ENCODE measurements at places on chromosomes 16 and 17.
A peak's percentile ranks its signal among the peaks of the same experiment; 100 is the strongest.

DNA sequence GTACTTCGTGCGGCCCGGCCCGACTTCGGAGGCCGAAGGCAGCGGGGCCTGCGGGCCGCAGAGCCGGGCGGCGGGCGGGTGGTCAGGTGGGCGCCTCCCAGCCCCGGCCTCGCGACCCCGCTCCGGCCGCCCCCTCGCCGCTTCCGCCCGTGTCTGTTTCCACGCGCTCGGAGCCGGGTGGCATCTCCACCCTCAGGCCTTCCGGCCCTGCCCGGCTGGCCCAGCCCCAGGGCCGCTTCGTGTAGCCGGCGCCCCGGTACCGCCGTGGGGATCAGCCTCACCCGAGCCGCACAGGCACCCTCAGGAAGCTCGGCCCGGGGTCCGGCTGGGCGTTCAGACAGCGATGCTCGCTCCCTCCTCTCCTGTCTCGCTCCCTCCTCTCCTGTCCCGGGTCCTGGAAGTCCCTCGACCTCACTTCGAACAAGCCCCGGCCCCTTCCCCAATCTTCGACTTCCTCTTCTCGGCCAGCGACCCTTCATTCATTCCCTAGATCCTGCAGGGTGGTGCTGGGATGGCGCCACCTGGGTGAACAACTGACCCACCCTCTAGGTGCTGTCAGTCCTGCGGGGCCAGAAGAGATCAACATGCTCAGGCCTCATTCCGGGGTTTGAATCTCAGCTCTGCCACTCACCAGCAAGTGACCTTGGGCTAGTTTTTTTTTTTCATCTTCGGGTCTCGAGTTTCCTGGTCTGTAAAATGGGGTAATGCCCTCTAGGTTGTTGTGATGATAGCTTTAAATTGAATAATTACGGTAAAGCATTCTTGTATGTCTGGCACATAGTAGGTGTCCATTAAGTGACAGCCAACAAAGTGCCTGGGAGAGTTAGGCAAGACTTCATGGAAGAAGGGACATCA is 610 bp downstream of the VPS4A start:
- DNase-seq = peak; percentile 49

DNA sequence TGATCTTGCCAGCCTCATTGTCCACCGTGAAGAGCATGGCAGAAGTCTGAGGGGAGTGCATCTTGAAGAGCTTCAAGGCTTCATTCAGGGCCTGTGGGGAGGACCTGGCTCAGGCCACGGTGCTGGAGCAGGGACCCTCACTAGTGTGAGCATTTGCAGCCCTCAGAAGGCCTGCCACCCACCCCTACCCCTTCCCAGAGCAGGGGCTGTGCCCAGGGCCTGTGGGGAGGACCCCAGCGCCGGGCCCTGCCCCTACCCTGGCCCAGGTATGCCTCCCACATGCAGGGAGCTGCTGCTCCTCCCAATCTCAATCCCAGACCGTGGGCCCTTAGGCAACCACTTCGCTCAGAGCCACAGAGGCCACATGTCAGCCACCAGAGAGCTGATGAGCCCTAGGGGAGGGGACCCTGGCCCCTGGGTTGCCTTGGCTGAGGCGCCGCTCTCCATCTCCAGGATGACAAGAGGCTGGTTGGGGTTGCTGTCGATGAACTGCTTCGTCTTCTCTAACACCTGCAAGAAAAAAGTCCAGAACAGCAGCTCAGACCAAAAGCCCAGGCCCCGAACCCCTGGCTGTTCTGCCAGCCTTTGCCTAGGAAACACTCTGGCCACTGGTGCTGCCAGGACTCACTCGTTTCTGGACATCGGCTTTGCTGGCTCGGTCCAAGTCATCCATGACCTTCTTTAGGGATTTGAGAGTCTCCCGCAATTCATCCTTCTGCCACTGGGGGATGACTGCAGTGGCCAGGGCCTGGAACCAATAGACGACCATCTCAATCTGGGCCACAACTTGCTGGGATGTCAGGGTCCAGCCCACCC is 1.8 kb upstream of the EXOSC6 start:
- DNase-seq = peak; percentile 61

DNA sequence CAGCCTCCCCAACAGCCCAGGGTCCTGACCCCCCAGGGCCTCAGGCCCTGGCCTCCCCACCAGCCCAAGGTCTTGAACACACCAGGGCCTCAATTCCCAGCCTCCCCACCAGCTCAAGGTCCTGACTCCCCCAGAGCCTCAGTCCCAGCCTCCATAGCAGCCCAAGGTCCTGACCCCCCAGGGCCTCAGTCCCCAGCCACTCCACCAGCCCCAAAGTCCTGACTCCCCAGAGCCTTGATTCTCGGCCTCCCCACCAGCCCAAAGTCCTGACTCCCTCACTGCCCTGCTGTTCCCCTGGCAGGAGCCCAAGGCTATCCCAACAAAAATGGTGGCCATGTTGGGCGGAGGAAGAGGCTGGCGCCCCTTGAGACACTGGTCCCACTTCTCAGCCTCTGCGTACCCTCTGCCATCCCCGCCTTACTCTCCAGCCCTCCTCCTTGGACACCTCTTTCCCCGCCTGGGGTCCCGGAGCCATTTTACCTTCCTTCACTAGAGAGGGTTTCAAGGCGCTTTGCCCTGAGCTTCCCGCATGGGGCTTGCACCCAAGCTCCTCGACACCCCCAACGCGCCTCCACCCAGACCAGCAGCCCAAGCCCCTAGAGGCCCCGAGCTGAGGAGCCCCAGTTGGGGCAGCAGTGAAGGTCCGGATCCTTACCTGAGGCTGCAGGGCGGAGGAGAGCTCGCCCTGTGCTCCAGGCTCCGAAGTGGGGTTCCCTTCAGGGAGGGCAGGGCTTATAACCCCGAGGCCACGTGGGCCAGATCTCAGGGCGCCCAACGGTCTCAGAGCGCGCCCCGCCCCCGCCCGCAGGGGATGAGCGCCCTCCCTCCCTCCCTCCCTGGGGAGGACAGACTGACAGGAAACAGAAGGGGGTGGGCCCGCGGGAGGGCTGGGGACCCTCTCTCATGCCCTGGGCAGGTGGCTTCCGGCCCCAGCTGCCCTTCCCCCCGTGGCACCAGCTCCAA is 3.5 kb upstream of the TSPOAP1 start:
- peak; percentile 91 for DNase-seq

- DNase-seq = no peak
These were observed 132.2 kb upstream of the TNRC6C start for GRCh38 chr17:77826132-77826873.

DNA sequence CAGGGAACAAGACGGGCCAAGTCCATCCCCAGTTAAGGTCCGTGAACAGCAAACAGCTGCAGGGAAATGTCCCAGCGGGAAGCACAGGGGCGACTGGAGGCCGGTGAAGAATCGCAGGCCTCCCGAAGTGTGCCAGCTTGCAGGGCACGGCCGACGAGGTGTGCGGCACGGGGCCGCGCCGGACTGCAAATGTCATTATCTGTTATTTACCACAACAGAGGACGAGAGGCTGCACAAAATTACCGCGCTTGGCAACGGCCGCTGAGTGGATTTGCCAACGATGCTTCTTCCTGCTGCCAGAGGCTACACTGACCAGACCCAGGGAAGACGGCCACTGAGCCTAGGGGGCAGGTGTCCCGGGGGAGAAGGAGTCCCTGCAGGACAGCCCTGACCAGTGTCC is 53.1 kb downstream of the RPH3AL start:
- DNase-seq = no peak

DNA sequence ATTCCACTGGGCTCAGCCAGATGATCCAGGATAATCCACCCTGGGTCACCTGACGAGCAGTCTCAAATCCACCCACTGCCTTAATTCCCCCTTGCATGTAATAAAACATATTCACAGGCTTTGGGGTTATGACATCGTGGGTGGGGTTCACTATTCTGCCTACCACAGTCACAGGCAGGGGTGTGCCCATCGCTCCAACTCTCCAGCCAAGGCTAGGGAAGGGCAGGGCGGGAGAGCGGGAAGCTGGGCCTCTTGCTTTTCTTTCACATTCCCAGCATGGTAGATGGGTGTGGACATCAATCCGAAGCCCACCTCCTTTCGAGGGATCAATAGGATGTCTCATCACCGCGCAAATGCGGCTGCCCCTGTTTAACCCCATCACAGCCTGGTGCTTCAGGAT is 12.7 kb upstream of the CD300LD start:
- DNase-seq = no peak

DNA sequence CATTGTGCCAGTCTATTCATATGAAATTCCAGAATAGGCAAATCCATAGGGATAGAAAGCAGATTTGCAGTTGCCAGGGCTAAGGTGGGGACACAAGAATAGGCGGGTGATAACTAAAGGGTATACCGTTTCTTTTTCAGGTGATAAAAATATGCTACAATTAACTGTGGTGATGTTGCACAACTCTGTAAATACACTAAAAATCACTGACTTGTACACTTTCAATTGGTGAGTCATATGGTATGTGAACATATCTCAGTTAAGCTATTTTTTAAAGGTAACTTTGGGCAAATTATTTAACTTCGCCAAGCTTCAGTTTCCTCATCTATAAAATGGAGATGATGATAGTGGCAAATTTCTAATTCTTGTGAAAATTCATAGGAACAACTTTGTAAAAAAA is 65.9 kb downstream of the CDYL2 start:
- no peak for DNase-seq

DNA sequence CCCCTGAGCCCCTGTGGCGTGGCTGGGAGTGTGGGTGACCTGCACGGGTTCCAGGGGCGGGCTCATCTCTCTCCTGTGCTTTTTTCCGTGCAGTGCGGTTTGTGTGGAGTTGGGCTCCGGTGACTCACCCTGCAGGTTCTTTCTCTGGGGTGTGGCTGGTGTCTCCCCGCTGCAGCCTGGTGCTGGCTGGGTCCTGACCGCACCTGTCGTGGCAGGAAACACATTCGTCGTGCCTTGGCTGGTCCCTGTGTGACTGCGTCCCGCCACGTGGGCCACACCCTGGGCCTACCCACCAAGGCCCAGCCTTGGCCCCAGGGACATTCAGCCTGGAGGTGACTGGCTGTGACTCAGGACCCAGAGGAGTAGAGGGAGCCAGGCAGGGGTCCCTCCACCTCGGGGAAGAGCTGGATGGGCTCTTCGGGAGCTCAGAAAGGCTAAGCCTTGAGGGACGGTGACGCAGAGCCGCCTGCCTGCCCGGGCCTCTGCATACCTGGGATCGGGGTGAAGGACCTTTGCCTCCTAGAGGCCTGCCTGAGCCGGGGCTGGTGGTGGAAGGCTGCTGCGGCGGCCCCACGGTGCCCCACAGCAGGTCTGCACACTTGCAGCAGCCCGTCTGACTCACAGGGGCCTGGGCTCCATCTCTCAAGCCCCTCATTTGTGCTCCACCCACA is 7.8 kb downstream of the TRAF7 start:
- DNase-seq = no peak
